ENCODE measurements at places on chromosomes 7 and 10. TPM values are rescaled to one million over a fixed set of nuclear protein-coding genes. Genes with fewer than 3 reads are reported as not detected.

DNA sequence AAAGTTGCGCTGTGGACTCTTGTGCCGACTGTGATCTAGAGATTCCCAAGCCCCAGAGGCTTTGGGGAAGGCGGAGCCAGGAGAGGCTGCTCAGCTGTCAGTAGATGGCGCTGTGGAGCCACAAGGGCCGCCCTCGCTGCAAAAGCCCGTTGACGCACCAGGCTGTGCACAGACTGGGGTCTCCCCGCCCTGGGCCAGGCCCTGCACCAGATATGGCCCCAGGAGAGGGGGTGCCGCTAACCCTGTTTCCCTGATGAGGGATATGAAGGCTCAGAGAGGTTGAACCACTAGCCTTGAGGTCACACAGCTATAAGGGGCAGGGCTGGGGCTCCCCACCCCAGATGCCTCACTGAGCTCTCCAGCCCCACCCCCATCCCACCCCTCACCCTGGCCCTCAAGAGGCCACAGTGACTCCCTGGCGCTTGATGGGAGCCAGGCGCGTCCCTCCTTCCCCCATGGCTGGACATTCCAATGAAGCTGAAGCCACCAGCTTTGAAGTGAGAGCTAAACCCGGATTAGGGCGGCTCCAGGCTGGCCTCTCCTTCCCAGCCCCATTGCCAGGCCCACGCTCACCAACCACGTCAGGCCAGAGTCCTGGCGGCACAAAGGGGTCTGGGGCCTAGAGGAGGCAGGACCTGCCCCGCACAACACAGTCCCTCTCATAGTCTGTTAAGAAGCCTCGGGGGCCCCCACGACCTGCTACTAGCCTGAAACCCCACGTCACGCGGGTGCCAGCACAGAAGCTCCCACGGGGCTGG, 26.4 kb downstream of the MYL10 start:
- H3K4me3 ChIP-seq = no peak overlapping the region
- no peak overlapping the region for H3K27ac ChIP-seq
- H3K27me3 ChIP-seq = no peaks in the 10 kb centered on the region
- no peaks in the 10 kb centered on the region for H3K4me1 ChIP-seq
- peak; percentile 0 for DNase-seq
- no peaks in the 10 kb centered on the region for H3K36me3 ChIP-seq

The TMEM72 gene
- not detected for total RNA-seq

The TIMM23 gene
- total RNA-seq = 90.0 TPM

DNA sequence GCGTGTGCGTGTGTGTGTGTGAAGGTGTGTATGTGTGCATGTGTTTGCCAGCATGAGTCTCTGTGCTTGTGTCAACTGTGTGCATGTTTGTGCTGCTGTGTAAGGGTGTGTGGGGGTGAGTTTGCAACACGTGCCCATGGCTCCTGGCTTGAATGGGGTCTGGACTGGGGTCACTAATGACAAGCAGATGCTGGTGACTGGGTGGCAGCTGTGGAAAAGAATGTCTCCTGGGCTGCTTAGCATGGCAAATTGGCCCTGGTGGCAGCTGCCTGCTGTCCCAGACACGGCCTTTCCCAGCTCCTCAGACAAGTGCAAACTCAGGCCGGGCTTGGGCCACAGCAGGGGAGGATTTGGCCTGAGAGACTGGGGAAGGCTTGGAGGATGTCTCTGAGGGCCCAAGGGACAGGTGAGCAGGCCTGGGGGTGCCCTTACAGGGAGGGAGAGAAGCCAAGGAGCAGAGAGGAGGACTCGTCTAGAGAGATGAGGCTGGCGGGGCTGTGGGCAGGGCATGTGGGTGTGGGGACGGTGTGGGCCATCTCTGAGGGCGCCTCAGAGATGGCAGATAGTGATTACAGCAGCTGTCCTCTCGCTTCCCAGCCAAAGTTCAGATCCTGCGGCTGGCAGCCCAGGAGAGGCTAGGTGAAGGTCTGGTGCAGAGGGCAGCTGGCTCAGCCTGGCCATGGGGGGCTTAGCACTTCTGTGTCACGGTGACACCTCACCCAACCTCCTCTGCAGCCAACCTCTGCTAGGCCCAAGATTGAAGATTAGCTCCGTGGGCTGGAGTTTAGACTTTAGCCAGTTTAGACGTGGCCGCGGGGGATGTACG, 1.5 kb downstream of the AQP1 start:
- DNase-seq = no peak
- H3K4me1 ChIP-seq = no peaks in the 10 kb centered on the region
- no peak overlapping the region for H3K27ac ChIP-seq
- no peaks in the 10 kb centered on the region for H3K27me3 ChIP-seq
- H3K4me3 ChIP-seq = no peak overlapping the region
- no peaks in the 10 kb centered on the region for H3K36me3 ChIP-seq

- DNase-seq = no peak
- no peaks in the 10 kb centered on the region for H3K36me3 ChIP-seq
- H3K4me3 ChIP-seq = no peak overlapping the region
- no peaks in the 10 kb centered on the region for H3K27me3 ChIP-seq
- peaks cover 7% of the 10 kb centered on the region for H3K4me1 ChIP-seq
These were observed 6.9 kb downstream of the LRRC27 start for GRCh38 chr10:132338876-132339275.

The MMP21 gene
- not detected for total RNA-seq

DNA sequence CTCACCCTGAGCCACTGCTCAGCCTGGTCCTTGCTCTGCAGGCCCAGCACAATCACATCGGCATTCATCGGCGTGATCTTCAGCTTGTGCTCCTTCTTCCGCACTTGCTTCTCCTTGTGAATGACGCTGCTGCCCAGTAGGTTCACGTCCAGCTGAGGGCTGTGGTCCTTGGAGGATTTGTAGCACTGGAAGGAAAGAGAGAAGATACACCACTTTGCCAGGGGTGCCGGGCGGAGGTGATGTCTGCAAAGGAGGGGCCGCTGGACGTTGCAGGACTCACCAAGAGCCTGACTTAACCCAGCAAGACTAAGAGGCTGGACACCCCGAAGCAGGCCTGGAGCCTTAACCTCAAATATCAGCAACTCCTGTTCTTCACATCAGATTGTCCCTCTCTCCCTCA, 74.8 kb downstream of the VWA2 start:
- no peak for DNase-seq
- no peaks in the 10 kb centered on the region for H3K27me3 ChIP-seq
- no peak overlapping the region for H3K27ac ChIP-seq

DNA sequence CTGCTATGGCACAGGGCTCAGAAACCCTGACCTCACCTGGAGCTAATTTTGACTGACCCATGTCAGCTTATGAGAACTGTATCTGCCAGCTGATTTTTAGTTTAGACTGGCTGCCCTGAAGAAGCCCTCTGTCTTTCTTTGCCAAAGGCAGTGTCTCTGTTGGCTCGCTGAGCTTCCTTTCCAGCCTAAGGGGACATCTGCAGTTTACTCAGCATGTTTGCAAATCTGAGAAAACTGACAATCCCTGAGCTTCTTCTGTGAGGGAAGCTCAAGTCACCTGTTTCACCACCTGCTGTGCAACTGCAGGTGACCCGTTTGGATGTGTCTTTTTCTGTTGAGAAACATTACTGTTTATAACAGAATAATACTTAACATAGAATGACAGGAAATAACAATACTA, 46.0 kb downstream of the PRKAR2B start:
- H3K27ac ChIP-seq = no peak overlapping the region
- no peaks in the 10 kb centered on the region for H3K27me3 ChIP-seq
- no peak for DNase-seq
- no peaks in the 10 kb centered on the region for H3K4me1 ChIP-seq

- no peaks in the 10 kb centered on the region for H3K36me3 ChIP-seq
- no peak for DNase-seq
- H3K4me1 ChIP-seq = no peaks in the 10 kb centered on the region
- no peak overlapping the region for H3K4me3 ChIP-seq
- H3K27ac ChIP-seq = no peak overlapping the region
- H3K27me3 ChIP-seq = no peaks in the 10 kb centered on the region
These were observed 217.1 kb downstream of the ZNF248 start for GRCh38 chr10:37640301-37640700.

The CYP2C19 gene
- total RNA-seq = not detected

The ARL4A gene
- total RNA-seq = 1.9 TPM

DNA sequence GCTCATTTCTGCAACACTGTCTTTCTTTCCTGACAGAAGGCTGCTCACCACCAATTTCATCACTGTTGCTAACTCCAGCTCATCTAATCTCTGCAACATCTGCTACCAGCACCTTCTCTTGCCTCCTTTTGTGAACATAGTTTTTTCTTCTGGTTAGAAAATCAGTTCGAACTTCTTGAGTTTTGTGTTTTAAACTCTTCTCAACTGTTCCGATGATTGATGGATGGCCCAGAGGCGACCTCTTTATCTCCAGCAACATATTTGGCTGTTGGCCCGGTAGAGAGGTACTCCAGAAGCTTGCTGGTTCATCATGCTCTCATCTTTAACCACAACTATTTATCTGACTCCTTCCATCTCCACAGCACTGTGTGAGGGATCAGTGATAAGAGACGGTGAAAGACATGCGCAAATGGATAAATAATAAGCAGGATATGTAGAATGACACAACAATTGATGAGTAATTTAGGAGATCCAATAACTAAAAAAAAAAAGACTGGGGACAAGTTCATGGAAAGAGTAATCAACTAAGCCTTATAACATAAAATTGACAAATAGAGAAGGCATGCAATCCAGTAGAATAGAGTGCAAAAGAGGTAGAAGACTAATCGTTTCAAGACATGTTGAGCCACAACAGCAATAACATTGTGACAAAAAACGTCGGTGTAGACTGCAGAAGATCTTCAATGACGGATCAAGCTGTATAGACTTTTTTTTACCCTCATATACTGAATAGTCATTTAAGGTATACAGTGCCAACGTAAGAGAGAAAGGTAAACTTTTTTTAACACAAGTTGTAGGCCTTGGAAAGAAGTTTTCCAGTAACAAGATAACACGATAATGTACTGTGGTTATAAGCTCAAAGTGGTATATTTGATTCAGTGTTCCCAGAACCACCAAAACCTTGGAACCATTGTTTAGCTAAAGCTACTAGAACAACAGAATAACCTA, 152.2 kb downstream of the CRPPA start:
- H3K36me3 ChIP-seq = no peaks in the 10 kb centered on the region
- no peak overlapping the region for H3K27ac ChIP-seq
- DNase-seq = no peak
- H3K4me1 ChIP-seq = no peaks in the 10 kb centered on the region
- no peak overlapping the region for H3K4me3 ChIP-seq

The HMX2 gene
- total RNA-seq = 19.8 TPM

GRCh38 chr7:129773328-129773731, 161.8 kb downstream of the NRF1 start:
- DNase-seq = no peak
- H3K4me1 ChIP-seq = no peaks in the 10 kb centered on the region
- no peak overlapping the region for H3K4me3 ChIP-seq
- peaks cover 2% of the 10 kb centered on the region for H3K27me3 ChIP-seq
- no peak overlapping the region for H3K27ac ChIP-seq
- H3K36me3 ChIP-seq = no peaks in the 10 kb centered on the region

GRCh38 chr7:157964521-157964920, 623.1 kb downstream of the PTPRN2 start:
- no peaks in the 10 kb centered on the region for H3K4me1 ChIP-seq
- H3K27me3 ChIP-seq = no peaks in the 10 kb centered on the region
- H3K36me3 ChIP-seq = no peaks in the 10 kb centered on the region
- no peak overlapping the region for H3K4me3 ChIP-seq

The ASZ1 gene
- total RNA-seq = not detected

DNA sequence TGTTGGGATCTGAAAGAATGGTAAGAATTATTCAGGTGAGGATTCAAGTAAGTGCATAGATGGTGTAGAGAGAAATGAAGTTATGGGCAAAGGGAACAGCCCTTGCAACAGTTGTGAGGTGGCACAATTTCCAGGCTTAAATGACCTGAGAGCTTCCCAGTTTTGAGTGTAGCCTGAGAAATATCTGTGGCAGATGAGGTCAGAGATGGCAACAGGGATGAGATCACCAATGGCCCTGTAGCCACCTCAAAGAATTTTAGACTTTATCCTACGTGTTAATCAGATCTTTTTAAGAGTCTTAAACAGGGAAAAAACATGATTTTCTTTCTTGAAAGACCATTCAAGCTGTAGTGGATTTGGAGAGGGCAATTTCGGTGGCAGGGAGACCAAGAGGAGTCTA, 1.9 kb upstream of the NRF1 start:
- peak overlapping the region; percentile 94 for H3K4me3 ChIP-seq
- H3K36me3 ChIP-seq = no peaks in the 10 kb centered on the region
- DNase-seq = no peak
- no peak overlapping the region for H3K27ac ChIP-seq

- H3K4me3 ChIP-seq = no peak overlapping the region
- H3K27me3 ChIP-seq = no peaks in the 10 kb centered on the region
- no peaks in the 10 kb centered on the region for H3K36me3 ChIP-seq
- no peak for DNase-seq
- no peak overlapping the region for H3K27ac ChIP-seq
These were observed 51.4 kb downstream of the SH3PXD2A start for GRCh38 chr10:103803941-103804340.

DNA sequence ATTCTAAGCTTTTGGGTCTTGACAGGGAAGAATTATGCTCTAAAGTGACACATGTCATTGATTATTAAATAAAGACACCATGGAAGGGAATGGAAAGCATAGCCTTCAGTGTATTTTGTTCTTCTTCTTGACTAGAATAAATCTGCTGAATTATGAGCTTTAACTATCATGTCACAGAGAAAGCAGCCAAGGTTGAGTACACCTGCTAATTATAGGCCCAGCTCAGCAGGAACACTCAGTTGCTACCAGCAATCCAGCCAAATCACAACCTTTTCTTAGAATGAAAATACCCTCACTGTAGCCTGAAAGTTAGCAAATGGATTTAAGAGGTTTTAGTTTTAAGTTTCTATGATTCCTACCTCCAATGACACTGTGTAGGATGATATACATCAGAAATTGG, 225.3 kb upstream of the RHOBTB1 start:
- H3K4me3 ChIP-seq = no peak overlapping the region
- no peaks in the 10 kb centered on the region for H3K4me1 ChIP-seq
- DNase-seq = no peak
- H3K27ac ChIP-seq = no peak overlapping the region
- H3K27me3 ChIP-seq = no peaks in the 10 kb centered on the region
- no peaks in the 10 kb centered on the region for H3K36me3 ChIP-seq

DNA sequence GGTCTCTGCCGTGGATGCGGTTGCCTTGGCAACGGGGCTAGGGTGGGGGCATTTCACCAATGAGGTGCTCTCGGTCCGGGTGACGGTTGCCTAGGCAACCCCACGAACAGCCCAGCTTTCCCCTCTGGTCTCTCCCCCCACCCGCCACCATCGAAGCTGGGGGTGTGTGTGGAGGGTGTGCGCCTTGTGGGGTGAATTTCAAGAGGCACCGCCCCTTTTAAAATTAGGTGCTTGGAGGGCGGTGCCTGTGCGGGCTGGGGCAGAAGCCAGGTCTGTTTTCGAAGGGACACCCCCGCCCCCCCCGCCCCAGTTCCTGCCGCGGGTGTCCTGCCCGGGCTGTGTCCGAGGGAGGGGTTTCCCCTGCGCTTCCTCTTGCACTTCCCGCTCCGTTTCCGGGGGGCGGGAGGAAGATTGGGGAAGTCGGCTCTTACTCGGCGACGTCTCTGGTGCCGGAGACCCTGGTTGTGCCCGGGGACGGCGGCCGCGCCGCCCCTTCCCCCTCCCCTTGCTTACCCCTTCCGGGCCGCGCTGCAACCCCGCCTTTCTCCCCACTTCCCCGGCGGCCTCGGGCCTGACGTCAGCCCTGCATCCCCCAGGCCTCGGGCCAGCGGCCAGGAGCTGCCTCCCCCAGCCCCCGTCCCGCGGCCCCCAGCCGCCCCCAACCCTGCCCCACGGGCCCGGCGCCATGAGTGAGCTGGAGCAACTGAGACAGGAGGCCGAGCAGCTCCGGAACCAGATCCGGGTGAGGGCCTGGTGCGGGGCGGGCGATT, 2.2 kb downstream of the GNB2 start:
- peak overlapping the region; percentile 55 for H3K27ac ChIP-seq
- DNase-seq = peak; percentile 34
- H3K4me1 ChIP-seq = no peaks in the 10 kb centered on the region
- peak overlapping the region; percentile 98 for H3K4me3 ChIP-seq

Data from GM12878 (cell line).